ENCODE measurements at places on chromosomes 12 and 14. TPM values are rescaled to one million over a fixed set of nuclear protein-coding genes. Genes with fewer than 3 reads are reported as not detected.

DNA sequence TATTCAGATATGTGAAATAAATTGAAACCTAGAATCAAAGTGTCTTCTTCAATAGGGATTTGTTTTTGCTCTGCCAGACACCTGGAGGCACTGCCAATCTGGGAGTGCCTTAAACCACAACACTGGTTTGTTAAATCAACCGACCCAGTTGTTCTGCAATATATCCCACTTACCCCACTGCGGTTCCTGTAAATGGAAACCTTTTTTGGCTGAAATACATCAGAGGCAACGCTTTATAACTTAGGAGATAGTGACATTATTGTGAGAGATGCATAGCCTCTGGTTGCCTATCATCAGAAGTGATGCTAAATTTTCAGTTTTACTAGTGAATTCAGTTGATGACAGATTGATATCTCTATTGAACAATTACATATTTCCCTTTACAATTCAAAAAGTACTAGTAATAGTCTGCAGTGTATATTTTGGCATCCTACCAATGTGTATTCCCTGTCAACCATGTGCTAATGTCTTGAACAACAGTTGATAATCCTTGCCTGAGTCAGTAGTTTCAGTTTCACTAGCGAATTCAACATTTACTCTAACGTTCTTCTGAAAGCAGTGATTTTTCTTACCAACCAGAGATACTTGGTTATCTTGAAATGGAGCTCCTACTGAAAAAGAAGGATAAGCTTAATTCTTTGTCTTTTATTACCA is 30.5 kb downstream of the PPP2R5C start:
- no peak for DNase-seq

DNA sequence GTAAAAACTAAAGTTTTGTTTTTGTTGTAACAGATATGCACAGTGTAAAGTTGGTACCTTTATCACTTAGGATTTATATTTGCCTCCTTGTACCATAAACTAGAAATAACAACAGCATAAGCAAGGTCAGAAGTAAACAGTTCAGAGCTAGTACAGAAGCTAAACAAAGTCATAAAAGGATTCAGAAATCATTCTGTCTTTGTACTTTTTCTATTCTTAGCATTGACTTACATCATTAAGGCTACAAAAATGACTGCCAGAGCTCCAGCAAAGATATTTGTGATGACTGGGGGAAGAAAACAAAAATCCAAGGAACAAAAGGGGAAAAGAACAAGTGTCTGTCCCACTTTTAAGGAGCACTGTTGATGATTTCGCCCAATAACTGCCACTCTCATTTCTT is 347.2 kb downstream of the CCDC91 start:
- no peak for DNase-seq

Gene TAS2R30
- total RNA-seq: 2.2 TPM

Gene SRRM4
- not detected for total RNA-seq

Data from esophagus muscularis mucosa (tissue), 4 donors.